ENCODE measurements at places on chromosomes 12 and 14.
A peak's percentile ranks its signal among the peaks of the same experiment; 100 is the strongest.

DNA sequence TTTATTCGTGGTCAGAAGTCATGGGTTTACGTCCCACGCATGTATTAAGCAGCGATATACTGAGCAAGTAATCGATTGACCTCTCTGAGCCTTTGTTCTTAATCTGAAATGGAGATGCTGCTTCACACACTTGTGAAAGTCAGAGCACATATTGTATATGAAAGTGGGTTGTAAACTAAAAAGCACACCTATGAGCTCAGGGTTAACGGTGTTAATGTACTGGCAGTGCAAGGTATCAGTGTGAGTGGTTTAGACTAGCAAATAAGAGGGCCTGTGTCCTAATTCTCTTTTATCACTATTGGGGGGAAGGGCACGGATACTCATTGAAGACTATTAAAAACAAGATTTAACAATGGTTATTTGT is 676 bp downstream of the MRPL42 start:
- peak; percentile 64 for DNase-seq

GRCh38 chr14:31395572-31396205 is 24.7 kb downstream of the HEATR5A start:
- no peak for DNase-seq

DNA sequence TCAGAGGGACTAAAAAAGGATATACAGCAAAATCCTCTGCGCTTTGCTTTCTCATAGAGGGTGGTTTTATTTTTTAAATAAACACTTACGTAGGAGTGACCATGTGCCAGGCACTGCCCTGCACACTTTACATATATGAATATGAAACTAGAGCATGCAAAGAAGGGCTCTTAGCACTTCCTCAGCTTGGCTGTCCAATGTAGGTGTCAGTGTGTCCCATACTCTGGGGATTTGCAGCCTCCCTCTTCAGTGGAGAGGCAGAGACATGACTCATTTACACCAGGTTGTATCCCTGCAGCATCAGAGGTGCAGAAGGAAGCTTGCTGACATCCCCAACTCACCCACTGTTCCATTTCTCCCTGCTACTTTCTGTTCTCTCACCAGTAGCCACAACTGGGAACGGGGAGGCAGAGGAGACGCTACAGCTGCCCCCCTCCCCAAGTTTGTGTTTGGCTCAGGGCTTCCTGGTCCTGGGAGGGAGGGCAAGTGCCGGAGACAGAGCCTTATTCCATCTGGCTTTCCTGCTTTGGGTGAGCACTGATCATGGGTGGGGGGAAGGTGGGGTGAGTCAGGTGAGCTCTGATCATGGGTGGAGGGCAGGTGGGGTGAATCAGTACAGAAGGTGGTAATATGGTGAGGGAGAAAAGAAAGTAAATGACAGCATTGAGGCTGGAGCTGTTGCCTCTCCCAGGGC is 4.9 kb upstream of the KRT5 start:
- no peak for DNase-seq

GRCh38 chr12:30882706-30883105 is 43.8 kb upstream of the TSPAN11 start:
- DNase-seq: peak; percentile 60

DNA sequence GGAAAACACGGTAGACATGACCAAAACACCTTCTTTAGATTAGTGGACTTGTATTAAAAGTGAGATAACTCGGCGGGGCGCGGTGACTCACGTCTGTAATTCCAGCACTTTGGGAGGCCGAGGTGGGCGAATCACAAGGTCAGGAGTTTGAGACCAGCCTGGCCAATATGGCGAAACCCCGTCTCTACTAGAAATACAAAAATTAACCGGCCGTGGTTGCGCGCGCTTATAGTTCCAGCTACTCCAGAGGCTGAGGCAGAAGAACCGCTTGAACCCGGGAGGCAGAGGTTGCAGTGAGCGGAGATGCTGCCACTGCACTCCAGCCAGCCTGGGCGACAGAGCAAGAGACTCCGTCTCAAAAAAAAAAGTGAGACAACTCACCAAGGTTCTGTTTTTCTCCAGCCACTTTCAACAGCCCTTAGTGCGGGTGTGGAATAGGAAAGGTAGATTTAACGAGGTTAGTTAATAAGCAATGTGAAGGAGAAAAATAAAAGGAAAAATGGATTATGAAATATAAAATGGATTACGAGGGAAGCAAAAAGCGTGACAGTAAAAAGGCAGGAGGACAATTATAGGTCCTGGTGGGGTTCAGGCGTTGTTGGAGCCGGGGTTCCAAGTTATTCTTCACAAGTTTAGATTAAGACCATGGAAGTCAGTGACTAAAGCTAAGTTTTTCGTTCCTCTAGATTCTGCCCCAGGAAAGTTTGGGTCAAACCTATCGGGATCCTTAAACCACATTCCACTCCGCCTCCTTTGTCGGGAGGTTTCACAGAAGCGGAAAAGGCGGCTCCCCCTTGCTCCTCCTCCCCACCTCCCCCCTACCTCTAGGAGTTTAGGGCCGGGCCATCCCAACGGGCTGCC is 534 bp downstream of the PPP2R3C start:
- DNase-seq: peak; percentile 48

DNA sequence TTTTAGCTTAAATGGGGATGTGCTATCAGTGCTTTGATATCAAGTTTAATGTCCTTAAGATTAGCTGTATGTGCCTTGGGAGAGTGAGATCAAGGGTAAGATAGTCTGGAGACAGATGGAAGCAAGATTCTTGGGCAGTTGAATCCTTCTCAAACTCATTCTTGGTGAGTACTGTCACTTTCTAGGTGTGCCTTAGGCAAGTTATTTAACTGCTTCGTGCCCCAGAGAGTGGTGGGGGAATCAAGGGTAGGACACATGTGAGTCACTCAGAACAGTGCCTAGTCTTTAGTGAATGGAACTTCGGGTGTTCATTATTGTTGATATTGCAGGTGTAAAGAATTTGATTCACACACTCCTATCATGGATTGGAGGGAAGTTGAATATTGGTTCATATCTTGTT is 803.7 kb downstream of the DIO2 start:
- no peak for DNase-seq

DNA sequence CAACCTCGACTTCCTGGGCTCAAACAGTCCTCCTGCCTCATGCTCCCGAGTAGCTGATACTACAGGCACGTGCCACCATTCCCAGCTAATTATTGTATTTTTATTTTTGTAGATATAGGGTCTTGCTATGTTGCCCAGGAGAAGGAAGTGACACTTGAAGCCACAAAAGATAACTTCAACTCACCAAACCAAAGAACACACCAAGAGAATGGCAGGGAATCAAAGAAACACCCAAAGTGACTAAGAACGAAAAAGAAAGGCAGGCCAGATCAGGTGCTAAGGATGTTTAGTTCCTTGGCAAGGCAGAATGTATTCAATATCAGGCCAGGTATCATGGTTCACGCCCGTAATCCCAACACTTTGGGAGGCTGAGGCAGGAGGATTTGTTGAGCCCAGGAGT is 10.1 kb upstream of the TPCN1 start:
- no peak for DNase-seq

DNA sequence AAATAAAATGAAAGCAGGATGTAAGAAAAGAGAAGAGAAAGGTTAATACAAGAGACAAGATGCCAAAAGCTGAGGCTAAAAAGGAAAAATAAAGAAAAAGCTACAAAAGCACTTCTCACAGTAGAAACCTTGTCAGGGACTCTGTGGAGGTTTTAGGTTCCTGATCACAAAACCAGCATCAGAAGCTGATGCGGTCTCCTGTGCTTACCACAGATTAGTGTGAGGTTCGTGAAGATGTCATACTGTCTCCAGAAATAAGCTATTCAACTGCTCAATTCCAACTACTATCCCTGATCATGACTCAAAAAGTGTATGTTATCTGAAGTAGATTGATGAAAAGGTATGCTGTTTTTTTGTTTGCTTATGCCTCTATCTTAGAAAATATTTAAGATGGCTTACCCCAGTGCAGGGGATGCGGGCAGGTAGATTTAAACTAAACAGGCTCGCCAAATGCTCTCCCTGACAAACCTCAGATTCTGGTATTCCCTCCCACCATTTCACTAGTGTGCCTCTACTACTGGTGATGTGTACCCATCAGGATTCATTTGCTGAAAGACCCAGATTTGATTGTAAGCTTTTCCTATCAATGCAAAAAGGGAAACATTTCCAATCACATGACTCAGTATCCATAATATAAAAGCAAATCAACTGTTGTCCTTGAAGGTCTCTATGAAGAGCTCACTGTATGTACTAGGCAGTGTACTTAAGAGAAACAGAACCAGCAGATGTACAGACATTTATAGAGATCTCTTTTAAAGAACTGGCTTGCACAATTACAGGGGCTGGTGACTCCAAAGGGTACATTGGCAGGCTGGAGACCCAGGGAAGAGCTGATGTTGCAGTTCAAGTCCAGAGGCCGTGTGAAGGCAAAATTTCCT is 169.5 kb upstream of the FOXN3 start:
- DNase-seq: no peak

- DNase-seq: peak; percentile 84
Observed at GRCh38 chr12:94620621-94621020, 29.7 kb downstream of the TMCC3 start.

- no peak for DNase-seq
Observed at GRCh38 chr12:69238589-69239351, 599 bp upstream of the CPSF6 start.

GRCh38 chr12:28568704-28569103 is 378.4 kb downstream of the CCDC91 start:
- no peak for DNase-seq

DNA sequence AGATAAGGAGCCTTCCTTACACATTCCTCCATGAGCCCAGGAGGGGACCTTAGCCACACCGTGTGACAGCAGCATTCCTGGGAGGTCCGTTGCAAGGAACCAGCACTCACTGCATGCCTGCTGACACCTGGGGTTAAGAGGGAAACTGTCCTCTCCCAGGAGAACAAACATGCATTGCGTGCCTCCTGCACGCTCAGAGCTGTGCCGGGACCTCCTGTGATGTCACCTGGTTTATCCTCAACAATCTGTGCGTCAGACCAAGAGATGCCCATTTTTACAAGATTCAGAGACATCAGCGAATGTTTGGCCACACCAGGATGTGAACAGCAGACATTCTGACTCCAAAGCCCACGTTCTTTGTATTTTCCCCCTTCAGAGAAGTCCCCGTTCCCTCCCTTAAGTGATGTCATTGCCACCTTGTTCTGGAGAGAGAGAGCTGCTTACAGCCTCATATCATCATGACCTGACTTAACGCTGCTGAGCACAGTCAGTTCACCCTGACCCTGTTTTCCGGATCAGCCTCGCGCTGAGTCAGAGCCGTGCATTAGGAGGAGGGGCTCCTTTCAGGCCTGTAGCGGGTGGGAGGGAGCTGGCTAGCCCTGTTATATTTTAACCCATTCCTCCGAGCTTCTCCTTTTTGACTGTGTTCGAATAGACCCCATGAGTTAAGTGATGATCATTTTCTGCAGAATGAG is 36.2 kb downstream of the TMEM120B start:
- DNase-seq: peak; percentile 43

DNA sequence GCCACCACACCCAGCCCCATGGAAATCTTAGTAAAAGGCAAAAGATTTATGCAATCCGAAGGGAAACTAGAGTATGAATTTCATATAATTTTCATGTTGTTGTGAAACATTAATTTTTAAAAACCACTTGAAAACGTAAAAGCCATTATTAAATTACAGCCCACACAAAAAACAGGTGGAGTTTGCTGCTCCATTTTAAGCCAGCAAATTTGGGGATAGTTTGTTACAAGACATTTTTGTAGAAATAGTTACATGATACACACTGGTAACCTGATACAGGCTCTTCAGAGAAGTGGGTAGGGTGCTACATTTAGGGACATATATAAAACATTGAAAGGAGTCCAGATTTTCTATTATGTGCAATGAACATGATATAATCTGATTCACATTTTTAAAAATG is 17.6 kb downstream of the GNPTAB start:
- DNase-seq: peak; percentile 23

DNA sequence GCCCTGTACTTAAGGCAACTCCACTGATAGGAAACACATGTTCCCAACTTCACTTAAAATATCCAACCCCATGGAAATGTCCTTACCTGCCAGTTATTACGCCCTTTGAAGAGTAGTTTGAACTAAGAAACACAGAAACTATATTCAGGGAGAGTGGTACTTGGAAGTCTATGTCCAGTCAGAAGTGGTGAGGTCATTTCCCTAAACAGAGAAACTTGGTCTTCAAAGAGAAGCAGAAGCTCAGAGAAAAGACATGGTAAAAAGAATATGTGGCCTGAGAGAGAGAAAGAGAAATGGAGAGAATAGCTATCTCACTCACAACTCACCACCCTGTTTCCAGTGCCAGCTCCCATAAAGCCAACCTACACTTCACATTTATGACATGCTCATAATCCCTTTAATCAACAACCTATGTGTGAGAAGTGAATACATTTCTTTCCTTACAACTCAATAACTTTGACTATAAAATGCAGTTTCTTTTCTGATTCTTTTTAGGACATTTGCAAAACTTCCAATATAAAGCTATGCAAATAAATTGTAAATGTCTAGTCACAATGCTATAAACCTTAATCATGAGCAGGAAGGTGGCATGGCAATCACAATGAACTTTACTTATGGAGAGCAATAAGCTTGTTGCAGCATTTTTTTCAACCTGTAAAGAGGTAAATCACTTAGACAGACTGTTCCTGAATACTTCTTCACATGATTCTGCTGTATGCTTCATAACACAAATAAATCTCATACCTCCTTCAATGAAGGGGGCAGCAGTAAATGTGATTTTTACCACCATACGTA is 67.1 kb downstream of the CPNE8 start:
- DNase-seq: peak; percentile 11

DNA sequence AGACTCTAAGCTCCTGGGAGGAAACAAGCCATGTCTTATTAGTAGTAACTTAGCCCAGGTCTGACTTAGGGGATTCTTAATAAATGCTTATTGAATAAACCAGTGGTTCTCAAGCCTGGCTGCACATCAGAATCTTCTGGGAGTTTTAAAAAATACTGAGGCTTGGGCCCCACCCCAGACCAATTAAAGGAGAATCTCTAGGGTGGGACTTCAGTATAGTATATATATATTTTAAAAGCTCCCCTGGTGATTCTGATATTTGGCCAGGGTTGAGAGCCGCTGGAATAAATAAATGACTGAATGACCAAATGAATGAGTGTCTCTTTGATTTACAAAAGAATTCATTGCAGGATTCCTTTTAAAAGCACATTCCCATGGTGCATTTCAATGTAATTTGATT is 151.5 kb upstream of the GSC start:
- DNase-seq: no peak

DNA sequence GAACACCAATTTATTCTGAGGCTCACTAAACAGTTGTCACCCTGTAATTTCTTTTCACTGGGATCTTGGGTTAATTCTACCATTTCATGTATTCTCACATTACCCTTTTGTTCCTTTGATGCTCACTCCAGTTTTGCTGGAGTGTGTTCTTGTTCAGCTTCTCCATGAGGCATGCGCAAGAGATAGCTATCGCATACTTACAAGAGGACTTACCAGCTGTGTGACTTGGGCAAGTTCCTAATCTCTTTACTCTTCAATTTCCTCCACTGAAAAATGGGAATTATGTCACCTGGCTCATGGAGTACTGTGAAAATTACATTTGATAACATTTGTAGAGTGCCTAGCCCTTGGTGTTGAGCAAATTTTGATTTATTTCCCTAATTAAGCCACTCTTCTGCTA is 56.5 kb upstream of the JDP2 start:
- DNase-seq: no peak

- no peak for DNase-seq
Observed at GRCh38 chr12:20415641-20416040, 47.3 kb downstream of the PDE3A start.

- DNase-seq: no peak
Observed at GRCh38 chr12:124548854-124549378, 18.5 kb downstream of the NCOR2 start.

- peak; percentile 63 for DNase-seq
Observed at GRCh38 chr12:99386907-99387306, 260.6 kb upstream of the GARIN6 start.

- no peak for DNase-seq
Observed at GRCh38 chr14:76126076-76126475, 25.6 kb upstream of the GPATCH2L start.
